ENCODE measurements at places on chromosomes 12 and 14.

- DNase-seq: peak; percentile 54
Observed at GRCh38 chr14:90235179-90235976, 21.0 kb upstream of the PSMC1 start.

DNA sequence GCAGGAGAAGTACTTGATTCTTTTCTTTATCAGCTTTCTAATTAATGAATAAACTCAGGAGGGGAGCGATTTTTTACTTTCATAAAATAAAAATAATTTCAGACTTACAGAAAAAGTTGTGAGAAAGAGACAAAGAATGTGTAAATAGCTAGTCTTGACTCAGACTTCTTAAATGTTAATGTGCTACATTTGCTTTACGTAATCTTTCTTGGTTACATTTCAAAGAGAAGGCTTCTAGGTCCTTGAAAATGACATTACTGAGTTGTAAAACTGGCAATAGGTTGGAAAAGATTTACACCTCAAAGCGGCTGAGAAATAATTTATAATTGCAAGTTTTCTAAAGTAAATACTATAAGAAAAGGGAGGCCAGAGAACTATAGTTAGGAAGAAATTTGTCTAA is 28.6 kb downstream of the GABARAPL1 start:
- no peak for DNase-seq

- DNase-seq: peak; percentile 33
Observed at GRCh38 chr14:34098045-34098984, 147.4 kb upstream of the EGLN3 start.

DNA sequence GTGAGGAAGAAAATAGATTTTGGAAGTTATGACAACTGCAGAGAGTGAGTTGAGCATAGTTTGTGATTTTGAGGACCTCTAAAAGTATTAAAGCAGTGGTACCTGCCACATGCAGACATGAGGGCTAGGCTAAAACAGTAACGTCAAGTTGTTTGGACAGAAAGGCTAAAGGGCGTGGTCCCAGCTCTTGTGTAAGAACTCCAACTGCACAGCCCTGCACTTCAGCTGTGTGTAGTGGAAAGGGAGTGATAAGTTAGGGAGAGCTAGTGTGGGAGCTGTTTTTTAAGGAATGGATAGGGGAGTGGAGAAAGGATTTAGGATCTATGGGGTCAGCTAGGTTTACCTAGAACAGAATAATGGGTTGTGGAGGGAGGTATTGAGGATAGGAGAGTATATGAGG is 39.5 kb downstream of the TESPA1 start:
- no peak for DNase-seq

GRCh38 chr12:126706300-126706699 is 1560.7 kb upstream of the TMEM132C start:
- no peak for DNase-seq

DNA sequence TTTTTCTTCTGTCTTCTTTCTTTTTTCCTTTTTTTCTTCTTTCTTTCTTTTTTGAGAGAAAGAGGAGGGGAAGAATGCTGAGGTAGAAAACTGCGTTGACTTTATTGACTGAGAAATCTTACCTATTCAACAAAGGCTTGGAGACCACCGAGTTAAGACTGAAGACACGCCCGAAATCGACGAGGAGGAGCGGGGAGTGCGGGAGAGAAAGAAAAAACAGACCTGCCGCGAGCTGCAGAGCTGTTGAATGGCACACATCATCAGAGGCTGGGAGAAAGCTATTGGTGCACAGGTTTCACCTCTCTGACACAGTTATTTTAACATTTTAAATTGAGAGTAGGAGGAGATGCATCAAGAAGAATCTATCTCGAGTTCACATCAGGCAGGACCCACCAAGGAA is 5.1 kb downstream of the ASCL1 start:
- no peak for DNase-seq

- DNase-seq: no peak
Observed at GRCh38 chr12:52222692-52223091, 10.4 kb upstream of the KRT7 start.

GRCh38 chr12:1915082-1915968 is 3.1 kb downstream of the CACNA2D4 start:
- DNase-seq: peak; percentile 32

GRCh38 chr14:23324993-23325392 is 3.7 kb downstream of the PABPN1 start:
- DNase-seq: no peak

- no peak for DNase-seq
Observed at GRCh38 chr14:95326987-95327386, 7.3 kb upstream of the CLMN start.

GRCh38 chr12:44370982-44371381 is 505.1 kb downstream of the NELL2 start:
- no peak for DNase-seq

DNA sequence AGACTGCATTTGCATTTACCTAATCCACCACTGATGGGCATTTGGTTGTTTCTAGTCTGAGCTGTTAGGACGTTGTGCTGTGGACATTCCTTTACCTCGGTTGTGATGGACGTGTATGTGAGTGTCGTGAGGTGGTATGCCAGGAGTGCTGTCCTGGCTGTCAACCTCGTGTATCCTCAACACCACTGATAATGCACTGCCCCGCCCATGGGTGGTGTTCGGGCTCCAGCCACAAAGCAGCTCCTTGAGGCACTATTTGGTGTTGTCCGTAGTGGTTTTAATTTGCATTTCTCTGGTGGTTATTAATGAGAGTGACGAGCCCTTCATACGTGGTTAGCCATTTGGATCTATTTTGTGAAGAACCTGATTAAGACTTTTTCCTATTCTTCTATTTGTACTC is 87.6 kb downstream of the PPP2R5C start:
- no peak for DNase-seq

DNA sequence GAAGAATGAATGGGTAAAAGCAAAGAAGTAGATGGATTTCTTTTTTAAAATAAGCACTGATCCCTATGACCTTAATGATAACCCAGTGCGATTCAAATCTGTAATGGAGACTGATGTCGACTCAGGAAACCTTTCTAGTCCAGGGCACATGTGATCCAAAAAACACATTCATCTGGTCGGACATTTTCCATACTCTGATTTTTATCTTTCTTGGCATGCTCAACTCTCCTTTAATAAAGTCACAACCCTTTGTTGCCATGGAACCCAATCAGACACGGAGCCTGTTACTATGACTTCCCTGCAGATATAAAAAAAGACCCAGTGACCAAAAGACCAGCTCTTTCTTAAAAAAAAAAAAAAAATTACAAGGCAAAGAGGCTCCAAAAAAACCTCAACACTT is 27.9 kb downstream of the TMCC3 start:
- no peak for DNase-seq

GRCh38 chr12:32264961-32265360 is 134.4 kb upstream of the FGD4 start:
- no peak for DNase-seq

- DNase-seq: no peak
Observed at GRCh38 chr14:96039633-96040311, 610 bp downstream of the C14orf132 start.

- DNase-seq: no peak
Observed at GRCh38 chr12:15001733-15002382, 29.0 kb downstream of the PDE6H start.

DNA sequence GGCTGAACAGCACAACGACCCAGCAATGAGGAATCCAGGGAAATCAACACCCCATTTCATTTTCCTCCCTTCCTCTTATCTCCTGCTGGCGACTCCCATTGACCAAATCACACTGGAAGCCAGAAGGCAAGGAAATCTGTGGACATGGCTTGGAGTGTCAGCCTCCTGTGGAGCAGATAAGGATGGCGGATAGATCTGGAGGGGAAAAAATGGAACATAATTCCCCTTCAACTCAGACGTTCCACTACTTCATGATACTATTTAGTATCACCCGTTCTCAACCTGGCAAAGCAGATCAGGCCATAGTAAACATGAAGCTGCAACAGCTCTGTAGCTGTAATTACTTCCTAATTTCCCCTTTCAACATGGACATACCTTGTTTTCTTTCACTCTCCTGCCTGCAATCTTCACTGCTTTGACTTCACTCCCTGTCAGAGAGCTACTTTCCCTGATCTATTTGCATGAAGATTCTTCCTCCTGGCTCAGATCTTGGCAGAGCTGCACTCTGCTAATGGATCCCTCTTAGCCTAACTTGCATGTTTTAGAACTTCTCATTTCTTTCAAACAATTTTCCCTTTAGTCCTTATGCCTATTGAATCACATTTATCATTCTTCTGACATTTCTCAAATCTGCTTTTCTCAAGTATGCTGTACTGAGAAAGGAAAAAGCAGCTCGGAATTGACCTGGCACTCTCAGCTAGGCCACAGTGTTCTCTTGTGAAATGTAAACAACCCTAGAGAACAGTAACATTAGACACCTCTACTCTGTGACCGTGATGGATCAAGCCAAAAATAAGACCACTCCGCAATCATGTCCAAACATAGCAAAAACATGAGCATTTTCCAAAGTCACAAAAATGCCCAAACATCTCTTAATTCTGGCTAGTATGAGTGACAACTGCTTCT is 135.1 kb downstream of the ETNK1 start:
- DNase-seq: no peak

- DNase-seq: no peak
Observed at GRCh38 chr12:34294671-34295365, 272.5 kb downstream of the ALG10 start.

GRCh38 chr12:25757037-25757665 is 201.3 kb upstream of the RASSF8 start:
- no peak for DNase-seq

GRCh38 chr12:15984097-15984800 is 73.1 kb downstream of the DERA start:
- DNase-seq: no peak

DNA sequence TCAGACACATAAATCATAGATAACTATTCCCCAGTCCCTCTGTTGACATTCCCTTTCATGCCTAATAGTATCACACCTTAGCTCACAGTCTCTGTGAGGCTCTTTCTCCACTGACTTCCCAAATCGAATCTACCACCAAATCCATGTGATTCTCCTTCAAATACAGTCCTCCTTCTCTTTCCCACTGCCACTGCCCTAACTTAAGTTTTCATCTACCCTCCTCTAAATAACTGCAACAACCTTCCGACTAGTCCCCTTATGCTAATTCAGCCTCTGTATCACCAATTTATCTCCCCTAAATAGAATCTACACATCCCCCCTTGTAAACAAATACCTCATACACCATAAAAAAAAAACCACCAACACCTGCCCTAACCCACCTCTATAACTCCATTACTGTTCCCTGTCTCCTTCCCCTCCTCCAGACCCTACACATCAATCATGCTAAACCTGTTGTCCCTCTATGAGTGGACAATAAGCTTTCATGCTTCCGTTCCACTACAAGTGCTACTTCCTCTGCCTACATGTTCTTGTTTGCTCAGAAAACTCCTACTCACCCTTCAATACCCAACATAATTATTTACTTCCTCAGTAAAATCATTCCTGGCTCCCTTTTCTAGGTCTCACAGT is 39.0 kb downstream of the SLC25A21 start:
- DNase-seq: no peak

GRCh38 chr12:87283111-87283510 is 746.1 kb downstream of the C12orf50 start:
- DNase-seq: no peak

DNA sequence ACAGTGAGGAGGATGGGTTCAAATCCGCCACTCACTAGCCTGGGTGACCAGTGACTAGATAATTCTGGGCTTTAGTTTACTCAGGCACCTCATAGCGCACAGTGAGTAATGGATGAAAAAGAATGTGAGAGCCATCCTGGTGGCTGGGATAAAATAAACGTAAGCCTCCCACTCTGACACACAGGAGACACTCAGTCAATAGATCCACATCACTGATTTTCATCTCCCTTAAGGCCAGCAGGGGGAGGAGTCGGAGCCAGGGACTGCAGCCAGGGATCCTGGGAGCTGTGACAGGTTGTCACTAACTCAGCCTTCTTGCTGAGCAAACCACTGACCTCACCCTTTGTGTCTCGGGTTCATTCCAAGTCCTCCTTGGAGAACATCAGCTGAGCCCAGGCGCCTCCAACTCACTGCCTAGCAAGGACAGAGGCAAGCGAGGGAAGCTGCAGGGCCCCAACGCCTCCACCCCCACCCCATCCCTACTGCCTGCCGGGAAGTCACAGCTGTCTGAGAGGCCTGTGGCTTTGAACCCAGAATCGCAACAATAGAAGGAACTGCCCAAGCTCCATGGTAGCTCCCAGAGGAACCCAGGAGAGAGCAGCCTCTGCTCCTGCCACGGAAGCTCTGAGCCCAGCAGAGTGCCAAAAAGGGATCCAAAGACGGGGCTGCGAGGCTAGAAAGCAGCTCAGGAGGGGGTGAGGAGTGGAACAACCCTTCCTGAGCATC is 30.7 kb downstream of the PXN start:
- DNase-seq: no peak

DNA sequence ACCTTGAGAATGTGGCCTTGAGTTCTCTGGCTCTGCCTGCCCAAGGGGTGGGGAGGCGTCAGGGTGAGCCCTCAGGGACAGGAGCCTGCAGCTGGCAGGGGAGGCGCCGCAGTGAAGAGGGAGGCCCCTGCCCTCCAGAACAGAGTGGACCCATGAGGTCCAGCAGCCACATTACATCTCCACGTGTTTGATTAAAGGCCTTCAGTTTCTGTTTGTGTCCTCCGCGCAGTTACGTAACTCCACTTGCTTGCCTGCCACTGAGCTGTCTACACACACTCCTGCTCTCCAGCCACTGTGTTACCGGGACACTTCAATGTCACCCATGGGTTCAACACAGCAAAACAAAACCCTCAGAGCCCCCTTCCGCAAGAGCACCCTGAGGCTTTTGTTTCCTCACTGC is 70.4 kb downstream of the CHGA start:
- no peak for DNase-seq

GRCh38 chr14:100673085-100673806 is 53.4 kb upstream of the DLK1 start:
- DNase-seq: no peak

DNA sequence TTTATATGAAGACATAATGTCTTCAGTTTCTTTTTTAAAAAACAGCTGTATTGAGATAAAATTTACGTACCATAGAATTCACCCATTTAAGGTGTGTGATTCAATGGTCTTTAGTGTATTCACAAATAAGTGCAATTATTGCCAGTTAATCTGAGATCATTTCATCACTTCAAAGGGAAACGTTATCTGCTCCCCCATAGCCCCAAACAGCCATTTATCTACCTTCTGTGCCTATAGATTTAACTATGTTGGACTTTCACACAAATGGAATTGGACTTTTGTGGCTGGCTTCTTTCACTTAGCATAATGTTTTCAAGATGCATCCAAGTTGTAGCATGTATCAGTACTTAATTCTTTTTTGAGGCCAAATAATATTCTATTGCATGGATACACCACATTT is 9.7 kb downstream of the PNP start:
- DNase-seq: no peak

Measured in CD4-positive, alpha-beta T cell treated with Interleukin-4 for 4 hours (primary cell).